NCI-H1417 (cell line): ENCODE measurements at places on chromosomes 5 and 9.

DNA sequence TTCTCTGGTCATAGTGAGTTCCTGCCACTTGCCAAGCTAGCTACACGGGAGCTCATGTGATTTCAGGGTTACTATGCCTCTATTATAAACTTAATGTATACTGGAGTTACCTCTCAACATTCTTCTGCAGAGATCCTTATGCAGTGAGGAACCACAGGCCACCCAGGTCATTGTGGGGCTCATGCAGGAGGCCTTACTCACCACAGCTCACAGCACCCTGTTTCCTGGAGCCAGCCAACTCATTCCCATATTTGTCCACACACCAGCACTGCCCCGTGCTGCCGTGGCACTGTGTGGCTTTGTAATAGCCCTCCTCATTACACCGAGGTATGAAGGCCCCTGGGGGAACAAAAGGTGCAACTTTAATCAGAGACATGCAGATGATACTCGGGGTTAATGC, 520.0 kb downstream of the SPOCK1 start:
- DNase-seq, result no peak

DNA sequence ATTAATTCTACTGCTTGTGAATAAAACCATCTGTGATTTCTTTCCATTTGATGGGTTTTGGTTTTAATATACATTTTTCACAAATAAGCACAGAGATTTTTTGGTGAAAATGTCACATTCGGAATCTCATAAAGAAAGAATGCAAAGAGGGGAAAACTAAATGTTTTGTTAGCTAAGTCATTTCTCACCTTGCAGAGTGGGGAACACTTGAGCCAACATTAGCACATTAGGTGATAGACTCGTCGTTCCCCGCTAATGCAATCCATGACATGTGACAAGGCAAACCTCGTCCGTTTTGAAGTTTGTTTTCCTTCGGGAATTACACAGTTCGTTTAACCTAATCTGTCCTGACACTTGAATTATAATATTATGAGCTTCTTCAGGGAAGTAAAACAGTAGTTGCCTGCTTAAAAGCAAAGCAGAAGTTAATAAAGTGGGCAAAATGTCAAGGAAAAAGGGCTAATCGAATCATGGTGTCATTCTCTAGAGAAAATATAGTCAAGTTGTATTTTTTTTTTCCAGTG, 95.8 kb upstream of the LMX1B start:
- DNase-seq, result no peak

GRCh38 chr9:127980706-127981558, at the start of gene EEIG1:
EEIG1 (minus strand) TSS chr9:127980989; CDS start chr9:127980137, 852 bp downstream.
- DNase-seq, result peak; percentile 87

- no peak for DNase-seq
These were observed 2.8 kb downstream of the LPCAT1 start for GRCh38 chr5:1520791-1521453.

DNA sequence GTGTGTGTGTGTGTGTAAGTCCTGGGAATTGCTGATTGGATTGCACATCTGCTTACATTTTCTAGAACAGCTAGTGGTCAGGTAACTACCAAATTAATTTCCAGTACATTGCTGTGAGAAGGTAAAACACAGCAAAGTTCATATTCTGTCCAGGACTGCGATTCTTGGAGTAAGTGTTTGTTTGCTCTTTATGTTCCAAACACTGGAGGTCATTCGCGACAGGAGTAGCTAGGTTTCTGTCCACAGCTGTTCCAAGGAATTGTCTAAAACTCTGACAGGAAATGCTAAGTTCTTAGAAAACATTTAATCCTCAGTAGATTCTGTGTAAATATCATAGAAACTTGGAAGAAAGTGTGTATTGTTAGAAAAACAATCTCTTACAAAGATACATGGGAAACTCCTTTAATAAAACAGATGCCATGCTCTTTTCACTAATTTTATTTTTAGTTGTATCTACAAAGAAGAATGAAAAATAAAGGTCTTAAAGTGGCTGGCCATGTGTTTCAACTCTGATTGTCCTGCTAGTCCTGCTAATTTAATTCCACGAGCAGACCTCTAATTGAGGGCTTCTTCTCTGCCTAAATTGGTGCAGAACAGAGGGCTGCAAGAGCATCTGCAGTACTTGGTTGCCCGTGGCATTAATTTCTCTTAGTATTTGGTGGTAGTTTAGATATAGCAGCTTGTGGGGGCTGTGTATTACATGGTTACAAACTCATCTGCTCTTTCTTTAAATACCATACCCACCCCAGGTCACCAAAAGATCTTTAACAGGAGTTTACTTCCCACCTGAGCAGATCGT, 464.5 kb downstream of the RASEF start:
- no peak for DNase-seq
